ENCODE measurements at places on chromosomes 7 and 10. TPM values are rescaled to one million over a fixed set of nuclear protein-coding genes. Genes with fewer than 3 reads are reported as not detected.

- no peak for ATAC-seq
Observed at GRCh38 chr10:60099998-60100747, 193.8 kb upstream of the CCDC6 start.

DNA sequence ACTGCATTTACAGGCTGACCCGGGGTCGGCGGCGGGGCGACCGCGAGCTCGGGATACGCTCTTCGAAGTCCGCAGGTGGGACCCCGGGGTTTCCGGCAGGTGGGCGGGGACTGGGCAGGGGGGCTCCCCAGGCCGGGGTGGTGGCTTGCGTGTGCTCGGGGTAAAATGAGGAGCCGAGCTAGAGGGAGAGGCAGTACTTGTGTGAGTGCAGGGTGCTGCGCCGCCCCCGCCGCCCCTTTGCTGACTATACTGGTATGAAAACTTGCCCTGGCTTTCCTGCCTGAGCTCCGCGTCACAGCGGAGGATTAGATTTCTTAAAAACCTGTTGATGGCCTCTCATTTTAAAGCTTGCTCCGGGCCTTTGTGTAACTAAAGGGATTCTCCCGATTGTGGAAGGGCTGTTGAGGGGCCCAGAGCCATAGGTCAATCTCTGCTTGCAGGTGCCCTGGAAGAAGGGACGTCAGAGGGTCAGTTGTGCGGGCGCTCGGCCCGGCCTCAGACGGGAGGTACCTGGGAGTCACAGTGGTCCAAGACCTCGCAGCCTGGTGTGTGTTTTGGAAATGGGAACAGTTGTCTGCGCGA is 488 bp downstream of the ARMC10 start:
- ATAC-seq = peak; percentile 78

- ATAC-seq = peak; percentile 66
Observed at GRCh38 chr10:12547301-12547771, 198.0 kb downstream of the CAMK1D start.

- no peak for ATAC-seq
Observed at GRCh38 chr7:82413237-82413636, 30.3 kb downstream of the CACNA2D1 start.

Gene MGAM2
- 0.58 TPM for total RNA-seq

Gene RBP4
- not detected for total RNA-seq

Gene SPDYE5
- not detected for total RNA-seq

DNA sequence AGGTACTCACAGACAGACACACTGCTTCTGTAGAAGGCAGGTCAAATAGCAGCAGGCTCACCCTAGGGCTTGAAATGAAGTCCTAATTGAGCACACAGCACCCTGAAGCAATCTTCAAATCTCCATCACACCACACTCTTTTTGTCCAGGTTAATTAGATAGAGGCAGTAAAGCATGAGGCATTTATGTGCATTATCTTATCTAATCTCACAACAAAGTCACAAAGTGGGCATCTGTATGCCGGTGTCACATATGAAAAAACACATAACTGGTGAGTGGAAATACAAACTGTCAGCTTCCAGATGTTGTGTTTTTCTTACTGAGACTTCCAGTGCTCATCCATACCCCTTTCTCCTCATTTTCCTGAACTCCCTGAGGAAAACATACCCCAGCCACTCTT is 63.8 kb upstream of the NRBF2 start:
- ATAC-seq = no peak

DNA sequence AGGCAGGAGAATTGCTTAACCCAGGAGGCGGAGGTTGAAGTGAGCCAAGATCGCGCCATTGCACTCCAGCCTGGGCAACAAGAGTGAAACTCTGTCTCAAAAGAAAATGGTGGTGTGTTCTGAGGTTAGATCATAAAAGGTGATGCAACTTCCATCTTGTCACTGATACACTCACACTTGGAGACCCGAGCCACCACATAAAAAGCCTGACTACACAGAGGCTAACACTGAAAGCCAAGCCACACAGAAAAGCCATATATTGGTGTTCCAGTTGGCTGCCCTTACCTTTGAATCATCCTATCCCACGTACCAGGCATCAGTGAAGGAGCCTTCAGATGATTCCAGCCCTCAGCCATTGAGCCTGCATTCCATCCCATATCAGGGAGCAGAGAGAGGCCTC is 4.0 kb downstream of the MORN4 start:
- no peak for ATAC-seq

GRCh38 chr7:133386205-133386604 is 133.3 kb downstream of the EXOC4 start:
- no peak for ATAC-seq

Gene SORCS1
- not detected for total RNA-seq

- ATAC-seq = no peak
Observed at GRCh38 chr10:59949608-59950007, 43.3 kb upstream of the CCDC6 start.

DNA sequence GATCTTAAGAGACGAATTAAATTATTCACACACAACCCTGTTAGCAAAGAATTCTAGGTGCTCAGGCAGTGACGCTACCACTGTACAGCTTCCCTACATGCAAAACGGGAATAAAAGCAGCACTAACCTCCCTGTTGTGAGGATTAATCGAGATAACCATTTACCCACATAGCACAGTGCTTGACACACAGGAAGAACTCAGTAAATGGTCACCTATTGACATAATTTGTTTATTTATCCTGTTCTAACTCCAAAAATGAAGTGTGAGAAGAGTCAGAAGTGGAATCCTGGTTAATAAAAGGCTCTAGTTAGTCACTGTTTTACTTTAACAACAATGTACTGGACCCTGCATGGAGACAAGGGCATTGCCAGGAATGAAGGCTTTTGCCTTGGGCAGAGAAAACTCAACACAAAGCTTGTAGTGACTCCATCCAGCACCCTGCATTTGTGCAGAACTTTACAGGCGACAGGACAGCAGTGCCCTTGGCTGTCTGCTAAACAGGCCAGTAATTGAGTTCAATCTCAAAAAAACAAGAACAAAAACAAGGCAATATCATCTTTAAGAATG is 103.8 kb downstream of the SORBS1 start:
- ATAC-seq = no peak

DNA sequence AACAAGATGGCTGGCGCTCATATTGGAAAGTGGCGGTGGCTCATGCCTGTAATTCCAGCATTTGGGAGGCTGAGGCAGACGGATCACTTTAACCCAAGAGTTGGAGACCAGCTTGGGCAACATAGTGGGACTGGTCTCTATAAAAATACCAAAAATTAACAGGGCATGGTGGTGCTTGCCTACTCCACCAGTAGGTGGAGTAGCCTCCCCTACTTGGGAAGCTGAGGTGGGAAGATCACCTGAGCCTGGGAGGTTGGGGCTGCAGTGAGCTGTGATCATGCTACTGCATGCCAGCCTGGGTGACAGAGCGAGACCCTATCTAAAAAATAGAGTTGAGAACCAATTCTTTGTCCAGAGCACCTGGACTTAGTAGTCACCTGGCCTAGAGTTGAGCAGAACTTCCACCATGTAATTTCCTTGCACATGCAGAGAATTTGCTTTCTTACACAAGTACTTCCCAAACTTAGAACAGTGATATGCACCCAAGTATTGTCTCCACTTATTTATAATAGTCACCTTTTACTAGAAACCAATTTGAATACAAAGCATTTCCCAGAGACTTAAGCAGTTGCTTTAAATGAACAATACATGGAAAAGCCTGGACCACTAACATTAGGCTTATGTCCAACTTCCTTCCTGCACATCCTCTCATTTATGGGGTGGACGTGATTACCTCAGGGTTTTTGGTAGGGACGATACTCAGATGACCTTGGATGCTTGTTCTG is 15.9 kb downstream of the LAMB4 start:
- ATAC-seq = peak; percentile 57

Gene STARD3NL
- total RNA-seq = 28.9 TPM

DNA sequence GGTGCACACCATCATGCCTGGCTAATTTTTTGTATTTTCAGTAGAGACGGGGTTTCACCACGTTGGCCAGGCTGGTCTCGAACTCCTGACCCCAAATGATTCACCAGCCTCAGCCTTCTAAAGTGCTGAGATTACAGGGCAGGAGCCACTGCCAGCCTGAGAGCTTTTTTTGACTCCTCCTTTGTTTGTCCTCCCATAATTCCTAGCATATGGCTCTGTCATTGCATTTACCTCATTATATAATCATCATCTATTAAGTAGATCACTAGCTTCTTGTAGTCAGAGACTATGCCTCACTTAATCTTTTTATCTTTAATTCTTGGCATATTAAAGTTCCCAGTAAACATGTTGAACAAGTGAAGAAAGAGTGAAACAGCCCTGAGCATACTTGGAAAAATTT is 82.1 kb downstream of the CPEB3 start:
- no peak for ATAC-seq

Gene PRF1
- total RNA-seq = 22.5 TPM
